ENCODE measurements at places on chromosomes 13 and 19.

DNA sequence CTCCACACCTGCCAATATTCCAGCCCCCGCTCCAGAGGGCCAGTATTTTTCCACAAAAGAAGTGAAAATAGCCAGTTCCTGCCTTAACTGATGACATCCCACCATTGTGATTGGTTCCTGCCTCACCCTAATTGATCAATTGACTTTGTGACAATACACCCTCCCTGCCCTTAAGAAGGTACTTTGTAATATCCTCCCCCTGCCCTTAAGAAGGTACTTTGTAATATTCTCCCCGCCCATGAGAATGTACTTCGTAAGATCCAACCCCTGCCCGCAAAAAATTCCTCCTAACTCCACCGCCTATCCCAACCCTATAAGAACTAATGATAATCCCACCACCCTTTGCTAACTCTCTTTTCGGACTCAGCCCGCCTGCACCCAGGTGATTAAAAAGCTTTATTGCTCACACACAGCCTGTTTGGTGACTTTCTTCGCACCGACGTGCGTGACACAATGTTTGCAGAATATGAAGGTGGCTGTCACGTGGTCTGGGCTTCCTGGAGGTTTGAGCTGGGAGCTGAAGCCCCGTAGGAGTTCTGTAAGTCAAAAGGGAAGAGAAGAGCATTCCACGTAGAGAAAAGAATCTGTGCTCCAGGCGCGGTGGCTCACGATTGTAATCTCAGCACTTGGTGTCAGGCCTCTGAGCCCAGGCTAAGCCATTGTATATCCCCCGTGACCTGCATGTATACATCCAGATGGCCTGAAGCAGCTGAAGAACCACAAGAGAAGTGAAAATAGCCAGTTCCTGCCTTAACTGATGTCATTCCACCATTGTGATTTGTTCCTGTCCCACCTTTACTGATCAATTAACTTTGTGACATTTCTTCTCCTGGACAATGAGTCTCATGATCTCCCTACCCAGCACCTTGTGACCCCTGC is 6.2 kb upstream of the FUT3 start:
- no peak for DNase-seq

DNA sequence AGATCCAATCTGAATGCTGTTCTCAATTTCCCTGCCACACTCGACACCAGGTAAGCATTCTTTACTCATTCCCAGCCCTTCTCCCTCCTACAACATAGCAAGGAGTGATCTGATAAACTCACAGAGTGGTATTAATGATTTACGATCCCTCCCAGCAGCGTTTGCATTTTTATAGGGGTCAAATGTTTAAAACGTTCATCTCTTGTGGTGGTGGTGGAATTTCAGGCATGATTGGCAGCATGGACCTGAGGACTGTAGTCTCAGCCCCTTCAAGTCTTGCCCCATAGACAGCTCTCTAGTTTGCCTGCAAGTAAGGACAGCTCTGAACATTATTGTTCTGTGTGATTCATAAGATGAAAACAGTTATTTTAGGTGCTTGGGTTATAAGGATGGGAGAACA is 565.7 kb downstream of the EFNB2 start:
- DNase-seq: no peak

GRCh38 chr13:40362502-40362901 is 303.9 kb downstream of the FOXO1 start:
- no peak for DNase-seq

DNA sequence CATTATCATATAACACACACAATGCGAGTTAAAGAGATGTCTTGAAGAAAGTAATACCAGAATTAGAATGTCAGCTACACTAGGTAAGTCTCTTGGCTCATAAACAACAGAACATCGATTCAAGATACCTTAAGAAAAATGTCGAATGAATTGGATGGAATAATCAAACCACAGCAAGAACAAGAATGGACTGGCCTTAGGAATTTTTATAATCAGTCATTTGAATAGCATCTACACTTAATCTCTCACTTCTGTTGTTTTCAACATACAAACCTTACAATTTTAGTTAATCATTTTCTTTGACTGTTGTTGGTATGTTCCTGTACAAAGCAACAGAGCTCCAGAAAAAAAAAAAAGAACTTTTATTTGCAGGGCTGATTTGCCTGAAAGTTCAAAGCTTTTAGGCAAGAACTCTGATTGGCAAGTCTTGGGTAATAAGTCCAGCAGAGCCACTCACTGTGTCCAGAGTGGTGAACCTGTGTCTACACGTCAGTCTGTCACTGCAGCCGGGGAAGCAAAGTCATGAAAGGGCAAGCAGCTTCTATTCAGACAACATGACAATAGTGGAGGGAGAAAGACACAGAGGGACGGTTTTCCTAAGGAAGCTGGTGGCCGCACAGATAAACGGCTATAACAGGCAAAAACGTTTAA is 1026.1 kb upstream of the MIR17HG start:
- DNase-seq: no peak

DNA sequence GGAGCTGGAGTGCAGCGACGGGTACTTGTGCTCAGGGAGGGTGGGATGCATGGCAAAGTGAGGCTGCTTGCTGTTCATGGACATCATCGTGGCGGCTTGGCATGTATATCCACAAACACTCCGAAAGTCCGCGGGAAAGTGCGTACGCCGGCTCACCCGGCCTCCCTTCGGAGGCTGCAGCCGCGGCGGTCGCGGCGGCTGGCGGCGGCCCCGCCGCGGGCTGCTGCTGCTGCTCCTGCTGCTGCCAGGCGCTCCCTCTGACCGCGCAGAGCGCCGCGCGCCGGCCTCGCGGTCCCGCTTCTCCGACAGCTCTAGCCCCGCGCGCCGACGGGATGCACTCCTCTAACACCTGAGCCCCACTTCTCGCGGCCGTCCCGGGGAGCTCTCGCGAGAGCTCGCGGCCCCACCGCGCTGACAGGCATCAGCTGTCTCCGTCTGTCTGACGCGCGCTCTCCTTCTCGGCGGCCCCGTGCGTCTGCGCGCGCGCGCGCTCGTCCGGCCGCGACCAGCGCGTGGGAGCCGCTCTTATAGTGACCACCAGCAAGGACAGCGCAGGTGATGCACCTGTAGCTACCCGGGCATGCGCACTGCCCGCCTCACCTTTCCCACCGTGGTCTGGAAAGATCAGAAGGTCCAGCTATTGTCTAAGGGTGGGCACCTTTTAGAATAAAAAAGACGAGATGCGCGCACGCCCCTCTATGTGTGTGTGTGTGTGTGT is at the start of gene POU4F1:
POU4F1 (minus strand) TSS at position 313 of the 718 bp plus-strand sequence; CDS start at position 87, 226 bp downstream.
- no peak for DNase-seq

DNA sequence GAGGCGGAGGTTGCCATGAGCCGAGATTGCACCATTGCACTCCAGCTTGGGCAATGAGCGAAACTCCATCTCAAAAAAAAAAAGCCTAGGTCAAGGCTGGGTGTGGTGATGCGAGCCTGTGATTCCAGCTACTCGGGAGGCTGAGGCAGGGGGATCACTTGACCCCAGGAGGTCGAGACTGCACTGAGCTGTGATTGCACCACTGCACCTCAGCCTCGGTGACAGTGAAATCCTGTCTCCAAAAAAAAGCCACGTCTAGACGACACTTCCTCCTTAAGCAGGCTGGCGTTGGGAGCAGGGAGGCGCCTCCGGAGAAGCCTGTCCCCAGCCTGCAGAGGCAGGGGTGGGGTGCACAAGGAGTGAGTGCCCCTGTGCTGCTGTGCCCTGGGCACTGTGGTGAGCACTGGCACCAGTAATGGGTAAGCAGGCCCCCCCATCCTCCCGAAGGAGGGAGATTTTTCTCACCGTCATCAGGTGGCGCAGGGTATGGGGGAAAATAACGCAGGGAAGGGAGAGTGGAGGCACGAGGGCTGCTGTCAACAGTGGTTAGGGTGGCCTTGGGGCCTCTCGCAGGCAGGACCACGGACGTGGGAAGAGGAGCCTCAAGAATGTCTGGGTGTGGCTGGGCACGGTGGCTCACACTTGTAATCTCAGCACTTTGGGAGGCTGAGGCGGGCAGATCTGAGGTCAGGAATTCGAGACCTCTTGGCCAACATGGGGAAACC is 706 bp downstream of the P2RY11 start:
- no peak for DNase-seq

DNA sequence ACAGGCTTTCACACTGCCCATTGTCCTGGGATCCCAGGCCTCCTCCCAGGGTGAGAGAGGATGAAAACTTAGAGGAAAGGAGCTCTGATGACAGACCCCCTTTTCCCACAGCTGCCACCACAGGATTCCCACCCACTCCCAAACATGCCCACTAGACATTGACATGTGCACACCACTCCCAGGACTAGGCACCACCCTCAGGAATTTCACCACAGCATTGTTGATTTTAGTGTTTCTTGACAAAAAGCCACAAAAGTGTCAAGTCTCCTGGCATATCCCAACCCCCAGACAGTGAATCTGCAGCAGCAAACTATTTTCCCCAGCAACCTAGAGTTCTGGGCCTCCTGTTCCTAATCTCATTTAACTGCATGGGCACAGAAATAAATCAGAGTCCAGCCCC is 10.1 kb downstream of the ZNF714 start:
- DNase-seq: peak; percentile 3

DNA sequence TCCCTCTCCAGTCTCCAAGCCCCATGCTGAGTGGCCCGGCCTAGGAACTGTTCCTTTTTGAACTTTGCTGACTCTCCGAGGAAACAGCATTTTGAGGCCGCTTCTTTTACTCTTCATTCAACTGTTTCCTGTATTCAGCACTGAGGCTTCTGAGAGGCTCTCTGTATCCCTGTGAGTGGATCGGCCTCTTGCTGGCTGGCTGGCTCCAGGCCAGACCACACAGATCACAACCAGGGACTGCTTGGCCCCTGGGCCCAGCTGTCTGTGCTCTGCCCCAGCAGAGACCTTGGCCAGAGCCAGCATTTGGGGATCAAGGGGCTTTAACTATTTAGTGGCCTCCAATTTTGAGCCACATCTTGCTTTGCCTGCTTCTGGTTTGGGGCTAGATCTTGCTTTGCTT is 75.6 kb upstream of the KL start:
- no peak for DNase-seq

- DNase-seq: no peak
Observed at GRCh38 chr13:22427066-22427465, 753.7 kb upstream of the SGCG start.

DNA sequence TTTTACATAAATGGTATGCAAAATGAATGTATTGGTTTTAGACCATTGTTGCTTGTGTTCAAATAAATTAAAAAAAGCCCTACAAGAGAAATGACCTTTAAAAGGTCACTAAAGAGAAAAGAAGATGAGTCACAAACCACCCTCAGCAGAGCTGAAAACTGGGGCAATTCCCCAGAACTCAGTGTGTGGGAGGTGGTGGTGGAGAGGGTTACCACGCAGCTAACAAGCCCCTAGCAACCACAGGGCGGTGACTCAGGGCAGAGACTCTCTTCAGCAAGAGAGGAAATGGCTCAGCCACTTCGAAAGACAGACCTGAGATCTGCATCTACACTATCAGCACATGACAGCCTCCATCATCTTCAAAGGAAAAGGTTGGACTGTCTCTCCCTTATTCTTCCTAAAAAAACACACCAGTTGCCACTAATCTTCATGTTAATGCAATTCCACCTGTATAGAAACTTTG is 29.4 kb upstream of the NDFIP2 start:
- DNase-seq: peak; percentile 83

- no peak for DNase-seq
Observed at GRCh38 chr19:18001777-18002345, 6.1 kb upstream of the ARRDC2 start.

DNA sequence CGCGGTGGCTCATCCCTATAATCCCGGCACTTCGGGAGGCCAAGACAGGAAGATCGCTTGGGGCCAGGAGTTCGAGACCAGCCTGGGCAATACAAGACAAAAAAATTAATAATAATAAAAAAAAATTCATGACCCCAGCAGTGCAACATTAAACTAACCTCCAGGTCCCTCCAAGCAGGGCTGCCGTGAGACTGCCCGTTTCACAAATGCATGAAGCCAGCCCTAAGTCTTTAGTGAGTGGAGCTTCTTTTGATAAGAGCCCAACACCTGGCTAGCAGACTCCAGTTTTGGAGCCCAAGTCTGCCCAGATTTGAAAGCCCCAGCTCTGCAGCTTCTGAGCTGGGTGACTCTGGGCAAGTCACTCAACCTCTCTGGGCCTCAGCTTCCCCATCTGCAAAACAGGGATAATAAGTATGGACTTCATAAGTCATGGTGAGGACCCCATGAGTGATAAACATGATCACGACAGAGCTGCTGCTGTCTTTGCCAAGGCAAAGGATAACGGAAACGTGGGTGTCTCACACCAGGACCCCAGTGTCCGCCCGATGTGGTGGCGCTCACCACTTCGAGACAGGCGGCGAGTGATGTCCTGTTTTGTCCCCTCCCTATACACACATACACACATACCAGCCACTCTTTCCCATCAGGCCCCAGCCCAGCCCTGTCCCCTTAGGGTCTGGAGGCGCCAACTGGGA is 38.4 kb upstream of the NANOS3 start:
- no peak for DNase-seq

- no peak for DNase-seq
Observed at GRCh38 chr13:74074723-74075122, 59.5 kb downstream of the KLF12 start.

GRCh38 chr13:99973163-99973807 is 1.7 kb upstream of the ZIC5 start:
- no peak for DNase-seq

- DNase-seq: no peak
Observed at GRCh38 chr19:13060964-13061927, 41.4 kb downstream of the LYL1 start.

DNA sequence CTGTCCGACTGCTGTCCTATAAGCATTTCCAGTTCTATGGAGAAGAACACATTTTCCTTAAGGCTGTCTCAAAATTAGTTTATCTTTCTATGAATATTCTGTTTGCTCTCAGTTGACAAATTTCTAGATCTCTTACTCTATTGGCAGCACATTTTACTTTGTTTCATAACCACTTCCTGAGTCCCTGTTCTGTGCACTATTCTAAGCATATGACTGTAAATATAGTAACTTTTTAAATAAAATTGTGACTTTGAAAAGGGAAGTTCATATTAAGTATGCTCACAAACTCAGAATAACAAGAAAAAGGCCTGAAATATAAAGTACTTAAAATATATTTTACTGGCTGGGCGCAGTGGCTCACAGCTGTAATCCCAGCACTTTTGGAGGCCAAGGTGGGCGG is 56.5 kb upstream of the HTR2A start:
- no peak for DNase-seq

GRCh38 chr13:32135655-32136054 is 104.1 kb downstream of the FRY start:
- DNase-seq: peak; percentile 67

DNA sequence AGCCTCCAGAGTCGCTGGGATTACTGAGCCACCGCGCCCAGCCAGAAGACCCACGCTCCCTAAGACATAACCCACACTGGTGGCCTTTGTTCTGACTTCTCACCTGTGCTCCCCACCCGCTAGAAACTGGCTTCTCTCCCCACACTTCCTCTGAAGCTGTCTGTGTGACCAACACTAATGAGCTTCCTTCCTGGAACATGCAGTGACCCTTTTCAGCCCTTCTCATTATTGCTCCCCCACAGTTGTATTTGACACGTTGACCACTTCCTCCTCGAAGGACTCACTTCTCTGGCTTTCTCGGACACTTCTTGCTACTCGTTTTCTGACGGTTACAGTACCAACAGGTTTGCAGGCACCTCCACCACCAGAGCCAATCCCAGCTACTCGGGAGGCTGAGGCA is 10.9 kb downstream of the NCR1 start:
- no peak for DNase-seq

All from BJ (cell line).